Activated CD8-positive, alpha-beta memory T cell treated with anti-CD3 and anti-CD28 coated beads for 4 hours (primary cell): ENCODE measurements at places on chromosomes 6 and 20.

DNA sequence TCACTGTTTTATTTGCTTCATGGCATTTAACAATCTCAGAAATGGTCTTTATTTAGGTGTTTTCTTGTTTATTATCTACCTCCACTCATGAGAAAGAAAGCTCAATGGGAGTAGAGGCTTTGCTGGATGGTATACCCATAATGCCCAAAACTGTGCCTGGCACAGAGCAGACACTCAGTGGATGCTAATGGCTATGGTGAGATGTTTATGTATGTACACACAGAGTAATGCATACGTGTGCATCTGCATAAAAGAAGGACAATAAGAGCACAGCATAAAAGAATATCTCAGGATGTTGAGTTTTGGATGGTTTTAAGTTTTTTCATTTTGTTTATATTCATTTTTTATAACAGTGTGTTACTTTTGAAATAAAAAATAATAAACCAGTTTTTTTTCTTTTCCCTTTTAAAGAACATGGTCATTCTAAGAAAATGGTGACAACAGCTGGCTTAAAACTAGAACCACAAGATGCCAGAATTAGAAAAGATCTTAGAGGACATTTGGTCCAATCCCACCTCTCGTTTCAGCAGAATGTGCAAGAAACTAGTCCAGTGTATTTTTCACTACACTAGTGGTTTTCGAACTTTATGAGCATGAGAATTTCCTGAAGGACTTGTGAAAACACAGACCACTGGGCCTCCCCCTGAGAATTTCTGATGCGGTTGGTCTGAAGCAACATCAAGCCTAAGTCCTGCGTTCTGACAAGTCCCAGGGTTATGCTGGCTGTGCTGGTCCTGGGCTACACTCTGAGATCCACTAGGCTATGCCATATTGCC lies 131.9 kb downstream of the FYN start:
- no peak for DNase-seq

DNA sequence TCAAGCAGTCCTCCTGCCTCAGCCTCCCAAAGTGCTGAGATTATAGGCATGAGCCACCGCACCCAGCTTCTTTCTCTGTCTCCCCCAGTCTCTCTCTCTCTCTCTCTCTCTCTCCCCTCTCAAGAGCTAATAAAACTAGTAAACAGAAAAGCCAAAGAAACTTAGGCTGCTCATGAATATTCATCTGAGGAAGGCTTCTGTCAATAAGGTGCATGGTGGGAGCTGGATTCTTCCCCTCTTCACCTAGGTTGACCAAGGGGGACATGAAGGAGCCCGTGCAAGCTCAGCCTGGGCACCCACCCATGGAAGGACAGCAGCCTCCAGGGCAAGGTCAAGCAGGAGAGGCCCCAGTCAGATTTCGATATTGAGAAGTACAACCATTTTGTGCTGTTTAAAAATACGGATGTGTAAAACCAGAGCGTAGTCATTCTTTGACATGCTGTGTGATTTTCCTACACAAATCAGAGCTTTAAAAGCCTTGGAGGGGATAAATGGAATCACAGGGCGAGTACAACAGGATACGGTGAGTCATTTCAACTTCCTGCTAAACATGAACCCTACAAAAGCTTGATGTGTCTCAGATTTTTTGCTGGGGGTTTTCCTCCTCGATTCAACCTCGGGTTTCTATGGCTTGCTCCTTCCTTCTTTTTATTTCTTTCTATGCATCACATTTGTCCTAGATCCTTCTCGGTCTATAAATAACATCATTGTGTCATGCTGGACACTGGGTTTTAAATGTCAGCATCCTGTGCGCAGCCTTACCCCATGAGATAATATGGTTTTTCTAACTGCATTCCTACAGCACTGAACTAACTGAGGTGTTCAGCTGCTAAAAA lies 368.9 kb upstream of the JARID2 start:
- no peak for DNase-seq

GRCh38 chr6:137729866-137730629 lies 137.0 kb upstream of the TNFAIP3 start:
- DNase-seq, result no peak

GRCh38 chr6:31901953-31902643 lies at the start of gene ZBTB12:
TSS of gene ZBTB12 (minus strand) at chr6:31902086. CDS start at chr6:31901305, 781 bp downstream.
- peak; percentile 66 for DNase-seq

DNA sequence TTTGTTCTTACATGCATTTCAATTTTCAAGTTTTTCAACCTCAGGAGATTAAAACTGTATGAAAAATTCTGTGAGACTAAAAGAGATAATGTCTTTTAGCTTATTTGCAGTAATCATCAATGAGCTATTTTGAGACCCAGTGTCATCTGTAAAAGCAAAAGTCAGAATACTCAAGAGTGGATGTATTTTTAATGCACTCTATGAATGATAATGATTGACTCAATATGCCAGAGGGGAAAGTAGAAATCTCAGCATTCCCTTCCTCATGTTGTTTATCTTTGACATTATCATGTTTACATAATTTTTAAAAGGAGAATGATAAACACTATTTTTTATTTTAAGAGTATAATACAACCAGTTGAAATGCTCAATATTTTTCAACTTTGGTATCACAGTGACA lies 162.1 kb downstream of the MMUT start:
- no peak for DNase-seq

GRCh38 chr6:151196555-151196954 lies 43.2 kb upstream of the AKAP12 start:
- no peak for DNase-seq

- no peak for DNase-seq
Measured at GRCh38 chr6:170232186-170233002, 58.5 kb downstream of the DLL1 start.

GRCh38 chr6:4776493-4777393 lies 539 bp downstream of the CDYL start:
- peak; percentile 1 for DNase-seq

- no peak for DNase-seq
Measured at GRCh38 chr6:72911463-72912155, 289.7 kb downstream of the KCNQ5 start.

- DNase-seq, result no peak
Measured at GRCh38 chr6:5334341-5334740, 73.0 kb downstream of the FARS2 start.

GRCh38 chr6:45690846-45691245 lies 313.1 kb upstream of the SUPT3H start:
- DNase-seq, result no peak

GRCh38 chr20:57594092-57594951 lies 25.9 kb downstream of the ZBP1 start:
- DNase-seq, result no peak

DNA sequence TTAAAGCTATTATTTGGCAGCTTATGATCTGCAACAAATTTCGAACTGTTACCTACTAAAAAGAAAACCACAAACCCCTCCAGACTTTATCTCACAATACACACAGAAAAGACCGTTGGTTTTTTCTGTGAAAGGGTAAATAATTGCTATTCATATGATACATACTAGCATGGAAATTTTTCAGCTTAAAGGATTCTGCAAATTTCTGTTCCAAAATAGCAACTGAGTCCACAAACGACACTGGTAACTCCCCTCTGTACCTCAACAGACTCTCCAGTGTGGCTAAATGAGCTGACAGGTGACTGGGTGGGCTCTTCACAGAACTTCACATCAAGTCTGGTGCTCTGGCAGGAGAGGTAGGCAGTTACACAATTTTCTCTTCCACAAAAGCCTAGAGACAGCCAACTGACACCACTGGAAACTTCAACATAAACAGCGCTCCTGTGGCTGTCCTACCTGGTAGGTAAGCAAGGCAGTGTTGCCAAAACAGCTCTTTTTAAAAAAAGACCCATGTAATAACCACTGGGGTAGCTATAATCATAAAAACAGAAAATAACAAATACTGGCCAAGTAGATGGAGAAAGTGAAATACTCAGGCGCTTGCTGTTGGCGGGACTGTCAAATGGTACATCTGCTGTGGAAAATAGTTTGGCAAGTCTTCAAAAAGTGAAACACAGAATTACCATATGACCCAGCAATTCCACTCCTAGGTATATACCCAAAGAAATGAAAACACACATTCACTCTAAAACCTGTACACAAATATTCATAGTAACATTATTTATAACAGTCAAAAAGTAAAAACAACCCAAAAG lies 37.8 kb downstream of the ELOVL5 start:
- no peak for DNase-seq

GRCh38 chr6:22600059-22600458 lies 30.7 kb downstream of the HDGFL1 start:
- no peak for DNase-seq

GRCh38 chr20:48972816-48973215 lies 51.3 kb downstream of the ARFGEF2 start:
- DNase-seq, result no peak

- DNase-seq, result no peak
Measured at GRCh38 chr6:82589509-82590206, 226.0 kb downstream of the TPBG start.

- DNase-seq, result no peak
Measured at GRCh38 chr6:10101551-10102252, 313.2 kb downstream of the TFAP2A start.

DNA sequence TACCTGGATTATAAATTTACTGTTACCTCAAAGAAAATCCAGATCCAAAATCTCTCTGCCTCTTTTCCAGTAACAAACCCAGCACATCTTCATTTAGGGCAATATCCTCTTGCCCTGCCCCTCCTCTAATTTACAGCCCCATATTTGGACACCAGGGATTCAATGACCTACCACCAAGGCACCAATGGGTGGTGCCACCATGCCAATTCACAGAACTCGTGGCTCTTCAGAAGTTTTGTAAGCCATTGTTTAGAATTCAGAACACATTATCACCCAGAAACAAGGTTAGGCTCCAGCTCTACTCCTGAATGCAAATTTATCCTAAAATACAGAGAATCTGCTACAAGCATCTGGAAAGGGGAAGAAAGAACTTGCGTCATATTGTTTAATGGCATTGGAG lies 67.8 kb upstream of the SASH1 start:
- DNase-seq, result no peak

GRCh38 chr20:32762754-32763201 lies 593 bp downstream of the DNMT3B start:
- DNase-seq, result no peak

DNA sequence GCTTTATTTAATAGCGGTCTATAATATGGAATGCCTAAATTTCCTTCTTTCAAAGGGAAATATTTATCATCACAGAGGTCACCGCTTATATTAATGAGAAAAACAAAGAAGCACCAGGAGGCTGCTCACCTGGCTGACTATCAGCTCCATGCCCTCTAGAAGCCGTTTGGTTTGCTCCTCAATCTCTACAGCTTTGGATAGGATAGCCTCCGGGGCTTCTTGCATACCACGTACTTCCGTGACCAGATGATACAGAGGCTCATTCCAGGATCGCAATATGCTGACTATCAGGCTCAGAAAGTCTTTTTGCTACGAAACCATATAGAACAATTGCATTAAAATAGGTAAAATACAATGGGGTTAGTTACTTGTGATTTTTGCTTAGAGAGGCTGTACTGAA lies 6.8 kb downstream of the PRL start:
- no peak for DNase-seq

GRCh38 chr6:136445063-136445462 lies 105.2 kb downstream of the MAP7 start:
- DNase-seq, result no peak

GRCh38 chr20:11219192-11219591 lies 545.4 kb upstream of the JAG1 start:
- no peak for DNase-seq
